ENCODE measurements at places on chromosomes 2 and 18.

DNA sequence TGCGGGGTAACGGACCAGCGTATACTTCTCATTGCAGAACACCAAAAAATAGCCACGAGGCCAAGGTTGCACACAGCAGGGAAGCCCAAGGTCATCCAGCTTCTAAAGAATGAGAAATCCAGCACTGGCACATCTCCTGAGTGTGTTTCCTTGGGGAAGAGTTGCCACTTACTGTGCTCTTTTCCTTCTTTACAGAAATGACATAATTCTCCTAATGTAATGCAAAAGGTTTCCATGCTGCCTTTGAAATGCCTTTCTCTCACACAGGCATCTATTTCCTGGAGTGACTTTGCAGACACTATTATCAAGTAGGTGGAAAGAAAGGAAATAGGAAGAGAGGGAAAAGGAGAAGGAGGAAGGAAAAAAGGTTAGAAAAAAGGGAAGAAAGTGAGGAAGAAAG lies 862.1 kb upstream of the CELF4 start:
- DNase-seq: no peak

GRCh38 chr2:221143231-221143630 lies 428.9 kb downstream of the EPHA4 start:
- no peak for DNase-seq

GRCh38 chr2:22198381-22199283 lies 1074.9 kb downstream of the TDRD15 start:
- DNase-seq: no peak

GRCh38 chr2:200135082-200135481 lies 171.4 kb upstream of the SPATS2L start:
- DNase-seq: no peak

- no peak for DNase-seq
Observed at GRCh38 chr2:23695214-23695889, 231.6 kb downstream of the ATAD2B start.

- DNase-seq: no peak
Observed at GRCh38 chr2:71548646-71549425, 95.5 kb downstream of the DYSF start.

- DNase-seq: no peak
Observed at GRCh38 chr2:119871725-119872124, 112.0 kb downstream of the PTPN4 start.

DNA sequence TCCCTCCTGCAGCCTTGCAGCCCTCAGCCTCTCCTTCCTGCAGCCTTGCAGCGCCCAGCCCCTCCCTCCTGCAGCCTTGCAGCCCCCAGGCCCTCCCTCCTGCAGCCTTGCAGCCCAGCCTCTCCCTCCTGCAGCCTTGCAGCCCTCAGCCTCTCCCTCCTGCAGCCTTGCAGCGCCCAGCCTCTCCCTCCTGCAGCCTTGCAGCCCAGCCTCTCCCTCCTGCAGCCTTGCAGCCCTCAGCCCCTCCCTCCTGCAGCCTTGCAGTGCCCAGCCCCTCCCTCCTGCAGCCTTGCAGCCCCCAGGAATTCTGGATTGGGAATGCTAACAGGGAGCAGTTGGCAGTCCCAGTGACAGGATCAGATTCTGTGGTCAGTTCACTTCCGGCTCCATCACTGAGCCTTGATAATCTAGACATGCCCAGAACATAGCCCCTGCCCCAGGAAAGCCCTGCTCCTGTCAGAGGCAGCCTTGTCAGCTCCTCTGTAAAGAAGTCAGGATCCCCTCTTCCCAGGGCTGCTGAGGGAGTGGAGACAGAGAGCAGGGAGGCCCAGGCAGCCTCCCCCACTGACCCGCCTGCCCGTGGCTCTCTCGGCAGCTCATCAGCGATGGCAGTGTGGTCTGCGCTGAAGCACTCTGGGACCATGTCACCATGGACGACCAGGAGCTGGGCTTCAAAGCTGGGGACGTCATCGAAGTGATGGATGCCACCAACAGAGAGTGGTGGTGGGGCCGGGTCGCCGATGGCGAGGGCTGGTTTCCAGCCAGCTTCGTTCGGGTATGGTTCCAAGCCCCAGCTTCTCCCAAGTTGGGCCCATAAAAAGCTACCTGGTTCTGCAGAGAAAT lies 54.8 kb downstream of the FAM168B start:
- no peak for DNase-seq

DNA sequence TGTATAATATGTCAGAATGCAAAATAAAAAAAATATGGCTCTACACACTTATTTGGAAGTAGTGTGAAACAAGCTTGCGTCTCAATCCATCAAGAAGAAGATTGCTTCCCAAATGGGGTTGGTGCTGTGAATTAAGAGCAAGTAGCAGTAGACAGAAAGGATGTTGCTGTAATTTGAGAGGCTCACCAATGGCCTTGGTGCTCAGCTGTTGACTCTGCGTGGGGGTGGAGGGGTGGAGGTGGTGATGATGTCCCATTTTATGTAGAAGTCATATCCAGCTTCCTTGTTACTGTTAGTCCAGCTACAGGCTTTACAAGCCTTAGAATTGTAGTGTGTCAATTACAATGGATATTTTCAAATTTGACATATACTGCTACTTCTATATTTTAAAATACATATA lies 223.4 kb upstream of the RND3 start:
- DNase-seq: no peak

DNA sequence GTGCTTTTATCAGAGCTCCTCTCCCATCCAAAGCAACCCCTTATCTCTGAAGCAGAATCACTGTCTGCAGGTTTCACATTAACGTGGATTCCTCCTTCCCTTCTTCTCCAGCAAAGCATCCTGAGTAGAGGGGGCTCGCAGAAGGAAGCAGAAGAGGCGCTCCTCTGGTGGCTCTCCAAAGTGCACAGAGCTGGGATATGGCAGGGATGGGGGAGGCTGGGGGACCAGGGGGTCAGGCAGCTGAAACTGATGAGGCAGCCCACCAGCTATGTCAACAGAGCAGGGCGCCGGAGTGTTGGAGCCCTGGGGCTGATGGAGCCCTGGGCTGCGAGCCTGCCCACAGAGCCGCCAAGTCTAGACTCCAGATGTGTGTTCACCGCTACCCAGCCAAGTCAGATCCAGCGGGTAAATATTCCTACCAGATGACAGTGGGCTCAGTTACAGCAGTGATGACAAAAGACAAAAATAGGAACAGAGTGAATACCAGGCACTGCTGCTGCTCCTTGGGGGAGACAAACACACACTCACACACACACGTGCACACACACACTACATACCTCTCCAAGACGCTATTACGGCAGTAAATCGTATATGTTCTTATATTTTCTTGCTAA lies 678.3 kb upstream of the ID2 start:
- no peak for DNase-seq

DNA sequence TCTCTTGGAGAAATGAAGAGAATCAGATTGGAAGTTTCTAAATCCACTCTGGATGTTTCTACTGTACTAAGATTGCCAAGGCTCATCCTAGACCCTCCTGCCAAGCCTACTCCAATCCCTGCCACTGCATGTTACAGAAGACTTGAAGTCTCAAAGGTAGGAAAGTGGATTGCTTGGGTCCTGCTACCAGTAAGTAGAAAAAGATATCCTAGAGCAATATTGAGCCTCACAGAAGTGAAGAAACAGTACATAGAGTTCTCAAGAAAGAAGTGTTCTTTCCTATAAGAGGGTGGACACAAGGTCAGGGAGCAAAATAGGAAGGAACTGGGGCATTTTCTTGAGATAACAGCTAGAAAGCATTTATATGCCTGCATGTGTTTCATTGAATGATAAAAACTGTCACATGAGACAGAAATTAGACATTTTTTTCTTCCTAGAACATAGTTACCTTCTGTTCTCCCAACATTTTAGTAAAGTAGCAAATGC lies 232.9 kb downstream of the RBM43 start:
- no peak for DNase-seq

DNA sequence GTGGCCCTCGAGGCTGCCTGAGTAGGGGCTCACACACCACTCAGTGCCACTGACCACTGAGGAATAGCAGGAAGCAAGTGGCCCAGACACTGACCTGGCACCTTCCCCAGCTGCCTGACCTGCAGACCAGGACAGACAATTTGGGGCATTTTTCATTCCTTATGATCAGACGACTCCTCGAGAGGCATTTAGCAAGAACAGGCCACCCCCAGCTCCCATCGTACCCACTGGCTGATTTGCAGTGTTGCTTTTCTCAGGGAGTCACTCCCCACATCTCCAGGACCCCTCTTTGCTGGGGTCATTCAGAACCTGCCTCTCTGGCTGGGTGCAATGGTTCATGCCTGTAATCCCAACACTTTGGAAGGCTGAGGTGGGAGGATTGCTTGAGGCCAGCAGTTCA lies 185.7 kb downstream of the HAUS1 start:
- DNase-seq: no peak

- no peak for DNase-seq
Observed at GRCh38 chr2:206064077-206064476, 21.9 kb downstream of the INO80D start.

DNA sequence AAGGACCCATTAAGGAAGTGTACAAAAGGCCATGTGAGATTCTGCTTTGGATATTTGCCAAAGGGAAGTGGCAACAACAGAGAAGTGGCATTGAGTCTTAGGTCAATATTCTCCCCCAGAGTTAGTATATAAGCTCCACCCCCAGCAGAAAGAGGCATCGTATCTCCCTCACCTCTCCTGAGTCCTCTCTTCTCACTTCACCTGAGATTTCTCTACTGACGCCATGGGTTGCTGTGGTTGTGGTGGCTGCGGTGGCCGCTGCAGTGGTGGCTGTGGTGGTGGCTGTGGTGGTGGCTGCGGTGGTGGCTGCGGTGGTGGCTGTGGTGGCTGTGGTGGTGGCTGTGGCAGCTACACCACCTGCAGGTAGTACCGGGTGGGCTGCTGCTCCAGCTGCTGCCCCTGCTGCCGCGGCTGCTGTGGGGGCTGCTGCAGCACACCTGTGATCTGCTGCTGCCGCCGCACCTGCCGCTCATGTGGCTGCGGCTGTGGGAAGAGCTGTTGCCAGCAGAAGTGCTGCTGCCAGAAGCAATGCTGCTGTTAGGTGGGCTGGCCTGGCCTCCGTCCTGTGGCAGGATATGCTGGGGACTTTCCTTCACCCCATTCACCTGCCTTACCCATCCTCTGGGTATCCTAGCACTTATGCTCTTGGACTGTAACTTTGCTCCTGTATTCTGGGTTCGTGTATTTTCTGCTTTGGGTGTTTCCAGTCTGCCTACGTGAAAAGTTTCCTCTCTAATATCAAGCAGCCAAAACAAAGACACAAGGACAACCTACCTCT lies 5.9 kb downstream of the SCYGR3 start:
- no peak for DNase-seq

- DNase-seq: no peak
Observed at GRCh38 chr2:137525641-137526190, 438.6 kb upstream of the HNMT start.

- no peak for DNase-seq
Observed at GRCh38 chr2:219496825-219497494, 1.7 kb upstream of the GMPPA start.

DNA sequence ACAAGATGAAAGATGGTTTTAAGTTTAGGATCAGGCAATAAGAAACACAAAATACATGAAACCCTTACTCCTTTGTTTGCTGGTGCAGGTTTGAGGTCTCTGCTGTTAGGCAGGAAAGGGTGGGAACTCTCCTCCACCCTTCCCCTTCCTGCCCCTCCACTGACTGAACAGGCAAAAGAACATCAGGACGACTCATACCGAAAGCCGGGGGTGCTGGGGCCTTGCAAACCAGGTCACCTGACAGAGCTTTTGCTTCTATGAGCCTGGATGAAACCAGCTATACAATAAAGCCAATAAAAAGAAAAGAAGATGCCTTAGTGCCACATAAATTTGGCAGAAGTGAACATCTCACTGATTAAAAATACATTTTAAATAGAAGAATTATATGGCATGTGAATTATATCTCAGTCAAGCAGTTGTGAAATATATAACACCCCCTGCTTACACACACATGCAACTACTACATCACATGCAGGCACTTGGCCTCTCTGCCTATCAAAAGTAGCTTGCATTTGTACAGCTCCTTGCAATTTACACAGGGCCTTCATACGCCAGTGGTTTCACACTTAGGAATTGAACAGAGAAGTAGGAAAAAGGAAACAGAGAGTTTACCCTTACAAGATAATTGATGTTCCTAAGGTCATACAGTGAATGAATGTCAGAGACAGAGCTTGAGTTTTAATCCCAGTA lies 215.1 kb upstream of the TRIB2 start:
- no peak for DNase-seq

GRCh38 chr18:8124232-8125146 lies 484.7 kb upstream of the RAB12 start:
- no peak for DNase-seq

DNA sequence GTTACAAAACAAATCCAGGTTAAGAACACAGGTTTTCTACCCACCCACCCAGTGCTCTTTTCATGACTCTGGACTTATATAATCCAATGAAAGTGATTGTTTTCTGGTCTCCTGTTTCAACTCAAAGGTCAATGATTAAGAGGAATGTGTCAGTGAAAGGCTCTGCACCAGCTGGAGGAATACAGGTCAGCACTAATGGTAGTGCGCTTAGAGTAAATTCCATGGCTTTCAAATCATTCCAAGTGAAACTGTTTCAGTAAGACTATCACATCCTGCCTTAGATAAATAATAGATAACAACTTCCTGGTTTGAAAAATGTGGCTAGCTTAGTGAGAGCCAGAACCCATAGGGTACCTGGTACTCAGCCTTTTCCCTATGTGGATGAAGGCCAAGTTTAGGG lies 47.8 kb downstream of the SLC9A4 start:
- no peak for DNase-seq

GRCh38 chr2:196239622-196240587 lies 68.5 kb upstream of the STK17B start:
- DNase-seq: no peak

DNA sequence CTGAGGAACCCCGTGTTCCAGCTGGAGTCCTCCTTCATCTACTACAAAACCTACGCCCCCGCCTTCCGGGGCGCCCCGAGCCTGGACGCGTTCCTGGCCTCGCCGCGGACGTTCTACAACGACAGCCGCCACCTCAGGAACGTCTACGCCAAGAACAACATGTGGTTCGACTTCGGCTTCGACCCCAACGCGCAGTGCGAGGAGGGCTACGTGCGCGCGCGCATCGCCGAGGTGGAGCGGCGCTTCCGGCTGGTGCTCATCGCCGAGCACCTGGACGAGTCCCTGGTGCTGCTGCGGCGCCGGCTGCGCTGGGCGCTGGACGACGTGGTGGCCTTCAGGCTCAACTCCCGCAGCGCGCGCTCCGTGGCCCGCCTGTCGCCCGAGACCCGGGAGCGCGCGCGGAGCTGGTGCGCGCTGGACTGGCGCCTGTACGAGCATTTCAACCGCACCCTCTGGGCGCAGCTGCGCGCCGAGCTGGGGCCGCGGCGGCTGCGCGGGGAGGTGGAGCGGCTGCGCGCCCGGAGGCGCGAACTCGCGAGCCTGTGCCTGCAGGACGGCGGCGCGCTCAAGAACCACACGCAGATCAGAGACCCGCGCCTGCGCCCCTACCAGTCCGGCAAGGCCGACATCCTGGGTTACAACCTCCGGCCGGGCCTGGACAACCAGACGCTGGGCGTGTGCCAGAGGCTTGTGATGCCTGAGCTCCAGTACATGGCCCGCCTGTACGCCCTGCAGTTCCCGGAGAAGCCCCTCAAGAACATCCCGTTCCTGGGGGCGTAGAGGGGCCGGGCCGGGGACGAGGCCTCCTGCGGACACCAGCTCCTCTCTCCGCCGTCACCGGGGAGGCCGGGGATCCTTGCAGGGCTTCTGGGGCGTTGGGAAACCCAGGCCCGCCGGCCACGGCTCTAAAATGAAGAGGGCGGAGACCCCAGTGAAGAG lies 5.3 kb upstream of the NEU4 start:
- no peak for DNase-seq

GRCh38 chr2:207771421-207771820 lies 1.7 kb upstream of the FZD5 start:
- no peak for DNase-seq

- DNase-seq: no peak
Observed at GRCh38 chr2:233867993-233868532, at the start of gene MSL3B. Gene MSL3B, minus strand, starts transcription at chr2:233868386.

- DNase-seq: no peak
Observed at GRCh38 chr2:226760412-226761194, 39.0 kb downstream of the IRS1 start.

Data from NCI-H187 (cell line).